NCI-H774 (cell line): ENCODE measurements at places on chromosomes 11 and 22.

GRCh38 chr11:36308577-36308976 is 12.5 kb downstream of the PRR5L start:
- no peak for DNase-seq

DNA sequence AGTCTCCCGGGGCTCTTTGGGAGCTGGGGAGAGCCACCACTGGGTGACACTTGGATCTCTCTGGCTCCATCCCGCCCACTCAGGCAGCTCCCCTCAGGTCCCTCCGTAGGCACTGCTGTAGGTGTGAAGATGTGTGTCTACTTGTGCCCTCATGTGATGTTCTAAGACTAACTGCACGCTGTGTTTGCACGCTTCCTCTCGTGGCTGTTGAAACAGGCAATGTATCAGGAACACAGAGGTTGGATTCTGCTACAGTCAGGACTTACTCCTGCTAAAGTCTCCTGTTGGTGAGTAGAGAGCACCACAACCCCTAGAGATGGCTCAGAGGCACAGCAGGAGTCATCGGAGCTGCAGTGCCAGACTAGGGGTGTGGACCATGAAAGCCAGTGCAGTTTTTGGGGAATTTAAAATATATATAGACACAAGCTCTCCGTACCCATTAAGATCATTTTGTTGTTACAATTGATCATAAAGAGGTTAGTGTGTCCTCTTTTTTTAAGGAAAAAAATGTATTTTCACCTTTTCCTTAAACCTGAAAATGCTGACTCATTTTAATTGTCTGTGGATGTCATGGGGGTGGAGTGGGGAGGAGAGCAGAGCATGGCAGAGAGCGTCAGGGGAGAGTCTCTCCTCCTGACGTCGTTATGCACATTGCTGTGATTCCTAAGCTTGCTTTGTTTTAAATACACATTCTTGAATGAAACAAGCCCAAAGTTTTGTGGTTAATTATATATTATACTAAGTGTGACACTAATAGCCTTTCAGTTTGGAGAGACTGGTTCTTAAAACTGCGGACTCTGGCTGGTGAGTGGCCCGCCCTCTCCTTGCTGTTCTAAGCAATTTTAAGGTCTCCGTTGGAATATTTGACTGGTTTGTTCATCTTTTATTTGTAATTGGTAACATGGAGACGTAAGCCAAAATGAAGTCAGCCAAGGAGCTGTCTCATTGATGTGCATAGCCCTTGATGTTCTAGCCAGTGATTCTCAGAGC is 16.2 kb upstream of the CTTN start:
- no peak for DNase-seq

- no peak for DNase-seq
Observed at GRCh38 chr22:19822301-19823117, 32.2 kb downstream of the GNB1L start.

DNA sequence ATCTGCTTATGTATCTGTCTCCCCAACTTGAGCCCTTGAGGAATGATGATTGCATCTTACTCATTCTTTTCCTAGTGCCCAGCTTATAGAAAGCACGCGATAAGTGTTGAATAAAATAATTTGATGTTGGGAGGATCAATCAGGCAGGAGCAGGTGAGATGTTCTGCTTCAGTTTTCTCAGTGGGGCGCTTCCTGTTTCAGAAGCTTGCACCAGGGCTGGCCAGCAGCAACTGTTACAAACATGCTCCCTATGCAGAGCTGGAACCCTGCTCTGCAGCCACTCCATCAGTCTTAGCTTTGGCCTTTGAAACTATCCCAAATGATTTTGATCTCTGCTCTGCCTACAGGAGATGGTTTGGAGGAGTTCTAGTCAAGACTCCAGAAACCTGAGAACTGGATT is 3.9 kb downstream of the ENDOD1 start:
- DNase-seq = no peak

GRCh38 chr22:44484618-44485017 is 13.4 kb downstream of the RTL6 start:
- no peak for DNase-seq

DNA sequence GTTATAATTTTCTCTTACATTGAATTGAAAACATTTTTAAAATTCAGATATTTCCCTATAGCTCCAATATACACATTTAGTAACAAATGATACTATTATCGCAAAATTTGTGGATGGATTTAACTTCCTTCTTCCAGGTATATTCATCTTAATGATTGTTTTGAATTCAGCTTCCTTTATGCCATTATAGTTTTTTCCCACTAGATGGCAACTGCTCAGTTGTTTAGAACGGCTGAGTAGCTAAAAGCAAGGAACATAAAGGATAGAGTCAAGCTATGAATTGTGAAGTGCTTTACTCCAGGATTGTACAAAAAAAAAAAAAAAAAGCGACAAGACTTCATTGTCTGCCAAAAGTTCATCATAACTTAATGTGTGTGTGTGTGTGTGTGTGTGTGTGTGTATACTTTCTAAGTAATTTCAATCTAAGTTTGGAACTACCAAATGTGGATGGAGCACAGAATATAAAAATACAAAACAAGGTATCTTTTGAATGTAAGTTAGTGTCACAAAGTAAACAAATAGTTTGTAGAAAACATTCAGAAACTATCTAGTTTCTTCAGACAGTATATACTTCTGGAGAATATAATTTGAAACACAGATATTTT is 846.4 kb downstream of the DLG2 start:
- DNase-seq = peak; percentile 64

- DNase-seq = no peak
Observed at GRCh38 chr11:57094181-57094935, 87.4 kb upstream of the LRRC55 start.

DNA sequence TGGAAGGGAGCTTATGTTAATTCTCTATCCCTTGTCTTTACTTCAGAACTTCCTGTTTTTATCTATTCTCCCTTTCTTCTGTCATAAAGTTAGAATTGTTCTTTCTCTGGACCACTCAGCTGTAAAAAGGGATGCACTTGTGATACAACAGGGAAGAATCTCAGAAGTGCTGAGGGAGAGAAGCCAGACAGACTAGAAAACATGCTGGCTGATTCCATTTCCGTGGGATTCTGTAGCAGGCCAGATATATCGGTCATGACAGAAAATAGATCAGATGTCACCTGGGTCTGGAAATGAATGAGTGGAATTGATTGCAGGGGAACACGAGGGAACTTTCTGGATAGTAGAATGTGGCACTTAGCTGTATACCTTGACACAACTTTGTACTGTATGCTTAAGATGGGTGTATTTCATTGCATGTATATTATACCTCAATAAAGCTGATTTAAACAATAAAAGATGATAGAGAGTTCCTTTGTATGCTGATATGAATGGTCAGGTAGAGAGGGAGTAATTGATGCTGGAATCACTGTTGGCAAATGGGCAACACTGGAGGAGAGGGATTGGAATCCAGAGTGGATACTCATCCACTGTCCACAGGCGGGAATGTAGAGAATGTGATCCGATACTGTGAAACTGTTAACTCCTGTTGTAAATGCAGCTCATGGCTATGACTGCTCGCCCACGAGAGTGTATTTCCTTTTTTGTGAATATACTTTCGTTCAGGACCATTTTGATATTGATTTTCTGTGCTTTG is 59.6 kb downstream of the ATXN10 start:
- no peak for DNase-seq

DNA sequence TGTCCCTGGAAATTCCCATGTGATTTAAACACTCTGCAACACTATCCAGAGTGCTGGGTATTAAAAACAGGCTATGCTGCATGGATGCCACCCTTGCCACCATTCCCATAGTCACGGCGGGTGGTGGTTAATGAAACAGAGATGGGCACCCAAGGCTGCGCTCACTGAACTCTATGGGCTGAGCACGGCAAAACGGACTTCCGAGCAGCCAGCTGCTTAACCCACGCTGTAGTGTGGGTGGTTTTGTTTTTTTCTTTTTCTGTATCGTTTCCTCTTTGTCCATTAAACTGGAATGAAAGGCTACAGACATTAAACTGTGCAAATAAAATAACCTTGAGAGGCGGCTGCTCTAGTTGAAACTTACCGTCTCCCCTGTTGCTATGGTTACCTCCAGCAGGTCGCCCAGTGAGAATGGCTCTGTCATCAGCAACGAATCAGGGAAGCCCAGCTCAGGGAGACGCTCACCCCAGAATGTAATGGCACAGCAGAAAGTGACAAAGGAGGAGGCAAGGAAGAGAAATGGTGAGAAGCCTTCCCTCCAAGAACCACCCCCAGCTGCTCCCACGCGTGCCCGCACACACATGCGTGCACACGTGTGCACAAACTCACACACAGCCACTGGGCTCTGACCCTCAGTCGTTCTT is 102.1 kb downstream of the C11orf91 start:
- DNase-seq = peak; percentile 67

- DNase-seq = no peak
Observed at GRCh38 chr11:61707574-61707973, 27.4 kb downstream of the DAGLA start.

DNA sequence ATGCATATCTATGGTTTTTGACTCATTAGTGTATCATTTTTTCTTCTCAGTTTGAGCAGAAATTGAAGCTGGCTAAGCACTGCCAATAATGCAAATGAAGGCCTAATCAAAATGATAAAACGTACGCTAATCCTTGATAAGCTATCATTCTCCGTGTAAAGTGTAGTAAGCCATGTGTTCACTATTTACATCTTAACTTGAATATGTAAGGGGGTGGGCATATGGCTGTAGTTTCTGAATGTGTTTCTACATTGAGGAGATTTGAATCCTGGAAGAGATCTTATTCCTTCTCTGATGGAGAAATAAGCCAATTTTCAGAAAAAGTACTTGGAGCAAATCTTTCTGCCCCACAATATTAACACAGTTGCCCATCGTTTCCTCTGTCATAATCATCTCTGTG is 351.8 kb upstream of the ANO3 start:
- no peak for DNase-seq

DNA sequence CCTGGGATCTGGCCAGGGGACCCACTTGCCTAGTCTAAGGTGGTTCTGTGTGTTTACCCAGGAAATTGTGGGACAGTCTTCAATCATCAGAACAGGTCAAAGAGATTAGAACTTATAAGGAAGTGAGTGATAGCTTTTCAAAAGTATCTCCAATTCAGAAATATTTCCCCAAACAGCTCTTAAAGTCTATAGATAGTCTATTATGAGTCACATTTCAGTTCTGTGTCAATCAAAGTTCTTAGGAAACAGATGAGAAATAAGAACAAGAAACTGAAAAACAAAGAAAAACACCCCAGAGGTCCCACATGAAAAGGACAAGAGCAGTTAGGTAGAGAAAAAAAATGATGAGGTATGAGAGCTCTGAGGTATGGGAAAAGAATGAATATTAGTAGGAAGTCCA is 381.4 kb upstream of the MPPED2 start:
- no peak for DNase-seq

GRCh38 chr11:124776865-124777645 is 15.0 kb upstream of the ESAM start:
- no peak for DNase-seq
